ENCODE measurements at places on chromosomes 3 and 15.

GRCh38 chr15:36428102-36428845, 151.2 kb upstream of the CDIN1 start:
- no peak for DNase-seq

DNA sequence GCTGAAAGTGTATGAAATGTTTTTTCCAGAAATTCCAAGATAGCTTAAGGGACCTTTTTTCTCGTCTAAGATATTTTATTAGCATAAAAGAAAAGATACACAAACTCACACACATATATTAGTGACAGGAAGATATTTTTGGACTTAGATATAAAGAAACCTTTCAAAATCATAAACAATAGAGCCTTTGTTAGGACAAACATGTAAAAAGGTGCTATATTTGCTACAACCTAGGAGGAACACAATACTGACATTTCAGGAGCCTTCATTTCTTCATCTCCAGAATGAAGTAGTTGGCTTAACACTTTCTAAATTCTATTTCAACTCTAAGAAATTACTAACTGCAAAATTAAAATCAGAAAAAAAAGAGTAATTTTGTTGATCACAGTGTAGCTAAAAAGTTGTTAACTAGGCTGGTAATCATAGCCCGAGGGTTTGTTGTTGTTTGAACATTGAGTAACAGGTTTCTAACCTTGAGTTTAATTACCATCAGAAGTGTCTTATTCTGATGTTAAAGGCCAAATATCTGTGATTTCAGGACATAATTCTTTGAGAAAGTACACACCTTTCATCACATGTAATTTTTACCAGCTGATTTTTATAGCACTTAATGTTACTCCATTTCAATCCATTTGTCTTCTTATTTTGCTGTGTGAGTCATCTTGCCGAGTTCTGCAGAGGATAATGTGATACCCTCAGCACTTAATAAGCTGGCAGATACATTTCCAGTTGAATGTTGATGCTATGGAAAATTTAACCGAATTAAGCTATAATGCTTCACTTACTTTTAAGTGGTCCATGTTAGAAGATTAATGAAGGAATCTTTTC, 97.3 kb downstream of the MBNL1 start:
- no peak for DNase-seq

GRCh38 chr3:32257042-32257441, 18.6 kb downstream of the CMTM8 start:
- no peak for DNase-seq

DNA sequence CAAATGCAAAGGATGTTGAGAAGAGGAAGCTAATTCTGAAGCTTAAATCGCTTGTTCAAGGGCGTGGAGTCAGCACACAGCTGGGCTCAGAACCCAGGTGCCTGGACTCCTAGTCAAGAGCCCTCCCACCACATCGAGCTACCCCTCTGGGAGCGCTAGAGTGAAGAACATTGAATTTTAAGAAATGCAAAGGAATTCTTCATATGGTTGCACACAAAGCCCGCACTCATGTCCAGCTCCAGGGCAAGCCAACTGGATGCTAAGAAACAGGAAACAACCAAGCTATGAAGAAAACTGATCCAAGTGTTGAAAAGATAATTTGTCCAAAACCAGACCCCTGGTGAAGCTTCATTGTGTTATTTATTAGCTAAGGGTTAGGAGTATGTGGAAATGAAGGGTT, 122.3 kb downstream of the ALDH1A2 start:
- DNase-seq: no peak

DNA sequence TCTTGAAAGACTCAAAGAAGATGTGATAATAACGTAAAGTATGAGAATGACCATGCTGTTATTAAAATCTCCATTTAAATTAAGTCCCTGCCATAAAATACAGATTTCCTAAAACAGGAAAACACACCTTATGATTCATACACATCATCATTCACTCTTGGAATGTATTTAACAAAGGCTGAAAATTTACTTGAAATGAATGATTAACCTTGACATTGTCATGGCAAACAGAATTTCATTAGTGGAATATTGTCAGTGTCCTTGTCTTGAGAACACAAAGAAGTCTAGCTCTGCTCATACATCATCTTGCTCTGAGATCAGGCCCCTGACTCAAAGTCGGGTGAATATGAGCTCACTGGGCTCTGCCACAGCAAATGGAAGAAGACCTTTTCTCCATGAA, 313.9 kb downstream of the FGF12 start:
- DNase-seq: no peak

GRCh38 chr3:59186725-59187124, 136.9 kb upstream of the CFAP20DC start:
- no peak for DNase-seq
